ENCODE measurements at places on chromosomes 16 and 17.

DNA sequence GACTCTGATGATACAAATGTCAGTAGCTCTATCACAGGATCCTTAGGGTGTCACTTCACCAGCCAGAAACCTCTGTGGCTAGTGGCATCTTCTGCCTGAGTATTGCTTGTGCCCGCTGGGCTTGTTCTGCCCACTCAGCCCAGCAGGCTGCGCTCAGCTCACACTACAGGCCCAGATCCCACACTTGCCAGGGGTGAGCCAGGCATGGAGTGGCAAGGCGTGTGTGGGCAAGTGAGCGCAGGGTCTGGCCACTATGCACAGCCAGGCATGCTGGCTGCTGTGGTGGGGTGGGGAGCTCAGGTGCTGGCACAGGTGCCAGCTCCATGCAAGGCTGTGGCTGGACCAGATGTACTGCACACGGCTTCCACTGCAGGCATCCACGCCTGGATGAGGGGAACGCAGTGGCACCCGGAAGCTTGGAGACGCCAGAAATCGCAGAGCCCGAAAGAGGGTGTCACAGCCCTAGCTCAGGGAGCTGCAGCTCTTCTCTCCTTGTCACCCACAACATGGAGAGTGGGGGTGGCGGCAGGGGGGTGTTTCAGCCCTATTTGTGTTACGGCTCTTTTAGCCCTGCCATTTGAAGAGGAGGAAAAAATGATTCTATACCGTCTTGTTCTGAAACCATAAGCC is 10.2 kb downstream of the CFAP97D1 start:
- DNase-seq, result no peak

DNA sequence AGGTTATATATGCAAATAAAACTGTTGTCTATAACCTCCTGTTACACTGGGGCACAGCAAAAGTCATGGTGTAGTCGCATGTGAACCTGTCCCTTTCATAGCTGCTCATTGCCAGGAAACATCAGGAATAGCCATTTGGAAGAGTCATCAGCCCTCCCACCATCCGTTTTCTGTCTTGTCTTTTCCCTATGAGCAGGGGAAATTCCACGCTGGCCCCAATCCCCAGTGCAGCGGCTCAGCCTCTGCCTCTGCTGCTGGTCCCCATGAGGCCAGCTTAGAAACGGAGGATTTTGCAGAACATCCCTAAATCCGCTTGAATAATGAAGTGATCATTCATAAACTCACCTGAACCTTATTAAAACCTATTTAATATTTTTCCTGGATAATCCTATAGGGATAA is 10.5 kb downstream of the MAPT start:
- DNase-seq, result no peak

DNA sequence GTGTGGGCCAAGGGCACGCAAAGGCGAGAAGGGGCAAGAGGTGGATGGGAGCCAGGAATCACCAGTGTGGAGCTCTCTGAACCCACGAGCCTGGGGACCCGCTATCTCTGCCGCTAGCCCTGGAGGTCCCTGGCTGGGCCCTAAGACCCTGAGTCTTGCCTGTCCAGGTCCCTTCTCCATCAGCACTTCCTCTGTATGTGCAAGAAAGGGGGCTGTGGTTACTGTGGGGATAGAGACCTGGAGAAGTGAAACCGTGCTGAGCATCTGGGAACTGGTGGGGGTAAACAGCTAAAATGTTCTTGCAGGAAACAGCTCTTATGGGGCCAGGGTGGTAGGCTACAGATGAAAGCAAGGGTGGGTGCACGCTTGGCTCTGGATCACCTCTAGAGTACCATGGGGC is 3.1 kb downstream of the SPNS3 start:
- DNase-seq, result no peak

GRCh38 chr16:11869353-11870228 is 18.2 kb upstream of the RSL1D1 start:
- no peak for DNase-seq

GRCh38 chr17:63491977-63492618 is 15.2 kb downstream of the ACE start:
- no peak for DNase-seq

DNA sequence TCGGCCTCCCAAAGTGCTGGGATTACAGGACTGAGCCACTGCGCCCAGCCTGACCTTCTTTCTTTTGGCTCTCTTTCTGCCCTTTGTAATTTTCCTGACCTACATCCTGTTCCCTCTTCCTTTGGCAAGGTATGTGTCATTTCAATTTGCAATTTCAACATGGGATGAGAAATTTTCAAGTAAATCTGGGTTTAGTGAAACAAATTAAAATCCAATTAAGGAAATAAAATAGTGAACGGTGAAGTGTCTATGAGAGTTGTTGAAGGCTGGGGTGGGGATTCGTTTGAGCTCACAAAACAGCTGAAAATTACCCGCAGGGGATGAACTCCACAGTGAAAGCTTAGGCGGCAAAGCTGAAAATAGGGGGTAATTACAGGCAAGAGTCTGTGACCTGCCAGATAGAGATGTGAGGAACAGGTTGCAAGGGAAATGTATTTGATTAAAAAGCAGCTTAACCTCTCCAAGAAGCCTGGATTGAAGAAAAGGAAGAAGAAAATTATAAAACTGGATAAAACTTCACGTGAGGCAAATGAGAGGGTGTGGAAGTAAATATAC is 277.7 kb downstream of the UTP18 start:
- no peak for DNase-seq

DNA sequence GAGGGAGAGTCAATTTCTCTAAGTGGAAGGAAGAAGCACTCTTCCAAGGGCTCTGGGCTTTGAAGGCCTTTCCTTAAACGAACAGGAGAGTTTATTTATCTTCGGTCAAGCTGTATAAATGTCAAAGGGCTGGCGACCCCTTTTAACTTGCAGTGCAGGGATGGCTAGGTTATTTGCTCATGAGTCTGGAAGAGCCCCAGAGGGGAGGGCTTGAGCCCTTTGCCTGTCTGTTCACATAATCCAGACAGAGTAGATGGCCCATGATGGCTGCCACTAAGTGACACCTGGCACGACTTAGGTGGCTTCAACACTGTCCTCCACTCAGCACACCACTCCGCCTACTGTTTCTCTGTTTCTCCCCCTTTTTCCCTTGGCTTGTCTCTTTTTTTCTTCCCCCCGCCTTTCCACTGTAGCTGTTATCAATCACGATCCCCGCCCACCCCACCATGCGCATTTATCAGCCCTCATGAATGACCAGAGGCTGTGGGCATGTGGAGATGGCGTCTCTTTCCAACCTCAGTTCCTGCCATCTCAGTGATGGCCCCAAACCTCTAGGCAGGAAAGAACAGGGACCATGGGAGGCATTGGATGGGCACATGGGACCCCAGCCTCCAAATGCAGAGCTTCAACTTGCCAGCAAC is 408.7 kb upstream of the TNRC6C start:
- DNase-seq, result no peak

- no peak for DNase-seq
Observed at GRCh38 chr17:5373112-5373511, 46.4 kb downstream of the NUP88 start.

GRCh38 chr17:79038545-79039135 is 14.7 kb downstream of the C1QTNF1 start:
- DNase-seq, result peak; percentile 93

GRCh38 chr16:64543441-64543840 is 578.4 kb downstream of the CDH11 start:
- DNase-seq, result no peak

DNA sequence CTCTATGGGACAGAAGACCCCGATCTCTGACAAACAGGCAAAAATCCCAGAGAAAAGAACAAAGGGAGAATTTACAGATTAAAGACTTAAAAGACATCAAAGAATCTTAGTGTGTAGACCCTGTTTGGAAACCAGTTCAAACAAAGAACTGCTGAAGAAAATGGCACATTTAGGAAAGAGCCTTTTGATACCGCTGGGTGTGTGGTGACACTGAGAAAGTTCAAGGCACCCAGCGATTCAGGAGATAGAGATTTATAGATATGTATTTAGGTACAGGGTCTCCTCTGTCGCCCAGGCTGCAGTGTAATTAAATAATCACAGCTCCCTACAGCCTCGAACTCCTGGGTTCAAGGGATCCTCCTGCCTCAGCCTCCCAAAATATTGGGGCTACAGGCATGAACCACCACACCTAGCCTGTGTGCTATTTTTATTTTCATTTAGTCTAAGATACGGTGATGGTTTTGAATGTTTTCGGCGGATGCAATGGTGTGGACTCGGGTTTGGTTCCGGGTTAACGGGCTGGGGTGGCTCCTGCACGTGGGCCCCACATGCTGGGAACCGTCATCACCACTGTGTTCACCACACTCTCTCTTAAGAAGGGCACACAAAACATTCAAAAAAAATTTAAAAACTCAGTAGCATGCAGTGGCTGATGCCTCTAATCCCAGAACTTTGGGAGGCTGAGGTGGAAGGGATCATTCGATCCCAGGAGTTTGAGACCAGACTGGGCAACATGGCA is 114.0 kb downstream of the ZNF778 start:
- no peak for DNase-seq

DNA sequence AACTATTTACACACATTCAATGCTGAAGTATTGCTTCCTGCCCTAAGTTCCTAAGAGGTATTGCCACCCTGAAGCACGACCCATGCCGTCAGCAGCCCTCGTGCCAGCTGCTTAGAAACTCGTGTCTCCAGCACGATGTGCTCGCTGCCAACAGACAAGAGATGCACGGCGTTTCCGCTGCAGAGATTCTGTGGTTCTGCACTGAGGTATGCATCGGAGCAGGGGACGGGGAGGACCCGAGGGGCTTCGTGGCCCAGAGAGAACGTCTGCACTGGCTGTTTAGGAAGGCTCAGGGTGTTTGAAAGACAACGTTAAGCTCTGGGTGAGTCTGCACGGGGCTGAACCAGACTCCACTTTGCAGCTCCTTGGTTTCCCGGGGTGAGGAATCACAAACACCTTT is 82.7 kb upstream of the CREBBP start:
- no peak for DNase-seq

DNA sequence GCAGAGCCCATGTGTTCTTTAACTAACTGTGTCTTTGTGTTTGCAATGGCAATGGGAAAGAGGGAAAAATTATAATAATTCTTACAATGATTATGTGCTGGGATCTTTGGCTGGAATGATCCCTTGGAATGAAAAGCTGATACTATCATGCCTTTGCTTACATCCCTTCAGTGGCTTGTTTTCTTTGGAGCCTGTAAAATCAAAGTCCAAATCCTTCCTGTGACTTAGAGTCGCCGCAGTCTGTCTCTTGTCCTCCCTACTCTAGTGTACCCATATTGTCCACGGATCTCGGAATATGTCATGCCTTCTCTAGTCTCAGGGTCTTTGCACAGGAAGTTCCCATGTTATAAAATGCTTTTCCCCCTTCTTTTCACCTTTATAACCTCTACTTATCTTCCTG is 111.7 kb upstream of the MAF start:
- no peak for DNase-seq

GRCh38 chr16:89723279-89724250 is 2.2 kb downstream of the ZNF276 start:
- no peak for DNase-seq

GRCh38 chr17:33115366-33115765 is 123.7 kb downstream of the SPACA3 start:
- no peak for DNase-seq

DNA sequence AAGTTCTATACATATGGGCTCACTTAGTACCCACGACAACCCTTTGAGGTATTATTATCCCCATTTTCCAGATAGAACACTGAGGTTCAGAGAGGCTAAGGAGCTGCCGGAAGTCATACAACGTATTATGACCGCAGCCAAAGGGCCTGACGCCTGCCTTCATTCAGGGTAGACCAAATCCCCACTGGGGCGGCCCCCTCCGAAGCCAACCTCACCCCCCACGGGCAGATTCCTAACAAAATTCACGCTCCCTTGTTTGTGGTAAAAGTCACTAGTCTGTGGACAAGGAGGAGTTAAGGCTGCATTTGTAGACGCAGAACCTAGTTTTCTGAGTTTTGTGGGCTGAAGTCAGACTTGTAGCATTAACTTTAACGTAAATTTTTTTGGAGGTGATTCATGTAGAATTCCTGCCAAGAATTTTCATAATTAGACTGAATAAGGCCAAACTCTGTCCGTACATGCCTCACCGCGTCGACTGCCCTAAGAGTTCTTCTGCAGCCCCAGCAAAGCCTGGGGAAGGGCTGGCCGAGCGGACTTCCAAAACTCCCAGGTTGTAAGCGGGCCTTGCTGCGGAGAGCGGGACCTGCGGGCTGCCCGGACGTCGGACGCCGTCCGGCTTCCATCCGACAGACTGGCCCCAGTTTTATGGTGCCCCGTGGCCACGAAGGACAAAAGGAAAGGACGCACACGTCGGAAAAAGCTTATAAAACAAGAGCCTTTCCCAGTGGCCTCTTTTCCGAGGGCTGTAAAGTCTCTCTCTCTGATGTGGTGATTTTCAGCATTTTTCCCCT is 75.7 kb downstream of the NXN start:
- peak; percentile 95 for DNase-seq

GRCh38 chr17:40496634-40497420 is 4.6 kb downstream of the TNS4 start:
- no peak for DNase-seq

- no peak for DNase-seq
Observed at GRCh38 chr17:39107155-39107554, 44.3 kb downstream of the PLXDC1 start.

DNA sequence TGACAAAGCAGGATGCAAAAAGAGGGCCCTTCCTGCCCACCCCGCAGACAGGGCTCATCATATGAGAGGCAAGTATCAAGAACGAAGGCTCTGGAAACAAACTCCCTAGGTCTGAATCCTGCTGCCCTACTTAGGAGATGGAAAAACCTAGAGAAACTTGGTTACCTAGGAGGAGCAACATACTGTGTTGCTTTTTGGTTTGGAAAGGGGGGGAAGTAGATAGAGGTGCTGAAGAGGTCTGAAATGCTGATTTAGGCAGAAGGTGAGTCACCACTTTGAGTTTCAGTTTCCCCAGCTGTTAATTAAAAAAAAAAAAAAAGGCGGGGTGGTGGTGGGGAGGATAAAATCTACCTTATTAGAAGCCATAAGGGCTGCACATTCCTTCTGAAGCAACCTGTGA is 1.5 kb downstream of the N4BP1 start:
- DNase-seq, result peak; percentile 47

- DNase-seq, result no peak
Observed at GRCh38 chr17:58528443-58528842, 14.0 kb upstream of the MTMR4 start.

DNA sequence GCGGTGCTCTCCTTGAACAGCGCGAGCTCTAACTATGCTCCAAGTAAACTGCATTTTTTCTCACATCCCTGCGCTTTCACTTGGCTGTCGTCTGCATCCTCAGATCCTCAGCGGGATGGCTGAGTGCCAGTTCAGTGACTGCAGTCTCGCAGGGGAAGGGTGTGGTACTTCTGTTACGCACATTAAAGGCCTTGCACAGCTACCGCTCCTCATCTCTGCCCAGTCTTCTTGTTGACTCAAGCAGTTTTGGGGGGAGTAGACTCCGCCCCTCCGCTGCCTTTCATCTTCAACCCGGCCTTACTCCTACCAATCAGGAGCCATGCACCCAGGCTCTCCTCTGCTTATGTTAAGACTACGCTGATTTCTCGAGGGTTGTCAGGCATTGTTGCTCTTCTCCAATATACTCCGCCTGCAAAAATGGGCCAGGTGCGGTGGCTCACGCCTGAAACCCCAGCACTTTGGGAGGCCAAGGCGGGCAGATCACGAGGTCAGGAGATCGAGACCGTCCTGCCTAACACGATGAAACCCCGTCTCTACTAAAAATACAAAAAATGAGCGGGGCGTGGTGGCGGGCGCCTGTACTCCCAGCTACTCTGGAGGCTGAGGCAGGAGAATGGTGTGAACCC is 10.0 kb downstream of the ATP5PD start:
- DNase-seq, result peak; percentile 5

All from ELR (cell line).